ENCODE measurements at places on chromosomes 1 and 21.

GRCh38 chr1:208683141-208683540 lies 439.0 kb upstream of the PLXNA2 start:
- DNase-seq = no peak

GRCh38 chr1:186628910-186629309 lies 51.3 kb downstream of the PTGS2 start:
- no peak for DNase-seq

DNA sequence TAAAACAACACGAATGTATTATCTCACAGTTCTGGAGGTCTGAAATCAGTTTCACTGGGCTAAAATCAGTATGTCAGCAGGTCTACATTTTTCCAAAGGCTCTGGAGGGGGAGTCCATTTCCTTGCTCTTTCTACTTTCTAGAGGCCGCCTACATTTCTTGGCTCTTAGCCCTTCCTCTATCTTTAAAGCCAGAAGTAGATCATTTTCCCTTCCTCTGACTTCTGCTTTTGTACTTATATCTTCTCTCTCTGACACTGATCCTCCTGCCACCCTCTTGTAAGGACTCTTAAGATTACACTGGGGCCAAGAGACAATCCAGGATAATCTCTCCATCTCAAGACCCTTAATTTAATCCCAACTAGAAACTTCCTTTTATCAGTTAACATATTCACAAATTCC lies 41.4 kb downstream of the MSH4 start:
- no peak for DNase-seq

GRCh38 chr21:41600556-41600955 lies 92.6 kb upstream of the TMPRSS2 start:
- DNase-seq = no peak

DNA sequence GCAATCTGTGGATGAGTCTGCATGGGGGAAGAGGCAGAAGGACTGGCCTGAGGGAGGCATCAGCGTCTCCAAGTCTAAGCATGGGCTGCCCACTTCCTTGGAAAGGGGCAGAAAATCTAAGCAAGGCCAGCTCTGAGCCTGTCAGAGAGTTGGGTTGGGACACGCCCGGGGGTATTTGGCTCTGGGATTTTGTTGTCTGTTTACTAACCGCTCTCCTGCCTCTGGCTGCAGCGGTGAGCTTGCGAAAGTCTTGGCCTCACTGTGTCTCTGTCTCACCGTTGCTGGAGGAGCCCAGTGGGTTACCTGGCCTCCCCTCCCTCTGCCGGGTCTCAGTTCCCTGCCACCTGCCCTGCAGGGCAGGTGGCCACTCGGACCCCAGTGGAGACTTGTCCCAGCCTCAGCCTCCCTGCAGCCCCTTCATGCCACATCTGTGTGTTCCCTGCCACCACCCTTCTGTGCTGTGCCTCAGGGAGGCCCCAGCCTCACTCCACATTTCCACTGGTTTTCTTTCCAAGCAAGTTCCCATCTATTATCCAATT lies 33.7 kb downstream of the EDN2 start:
- DNase-seq = no peak

DNA sequence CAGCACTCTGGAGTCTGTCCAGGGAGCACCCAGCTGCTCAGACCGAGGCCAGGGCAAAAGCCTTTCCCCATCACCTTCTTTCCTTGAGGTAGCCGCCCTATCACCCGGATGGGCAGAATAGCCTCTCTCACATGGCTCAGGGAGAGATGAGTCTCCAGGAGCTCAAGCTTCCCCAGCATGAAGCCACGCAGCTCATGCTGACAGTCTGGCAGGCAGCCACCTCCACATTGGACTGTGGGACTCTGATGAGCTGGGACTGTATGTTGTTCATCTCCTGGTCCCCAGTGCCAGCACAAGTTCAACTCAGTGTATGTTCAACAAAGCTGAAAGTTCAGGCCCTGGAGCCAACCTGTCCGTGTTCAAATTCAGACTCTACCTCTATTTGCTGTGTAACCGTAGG lies 75.2 kb upstream of the ZC3H12A start:
- DNase-seq = no peak

GRCh38 chr1:147820761-147821297 lies 60.4 kb upstream of the GJA5 start:
- DNase-seq = no peak

DNA sequence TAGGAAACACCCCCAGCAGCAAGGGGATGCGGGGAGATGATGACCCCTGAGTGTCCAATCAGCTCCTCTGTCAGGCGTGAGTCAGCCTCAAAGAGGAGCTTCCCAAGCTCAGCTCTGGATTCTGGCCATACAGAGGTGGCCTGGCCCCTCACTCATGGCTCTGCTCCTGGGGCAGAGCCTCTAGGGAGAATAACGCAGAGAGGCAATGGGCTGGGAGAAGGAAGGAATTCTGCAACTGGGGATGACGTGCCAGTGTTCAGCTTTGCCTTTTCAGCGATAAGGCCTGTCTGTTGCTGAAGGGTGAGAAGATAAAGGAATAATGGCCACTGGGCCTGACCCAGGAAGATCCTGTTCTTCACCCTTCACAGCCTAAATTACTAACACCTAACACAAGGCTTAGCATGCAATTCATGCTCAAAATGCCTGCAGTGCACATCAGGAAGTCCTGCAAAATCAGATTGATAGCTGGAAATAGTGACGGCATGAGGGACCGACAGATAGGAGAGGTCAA lies 92.2 kb downstream of the TBX19 start:
- no peak for DNase-seq

All from stimulated activated CD4-positive, alpha-beta T cell treated with anti-CD3 and anti-CD28 coated beads, Interleukin-15, amount 100 ng/mL, for 48 hours (primary cell).